ENCODE measurements at places on chromosomes 7 and 10. TPM values are rescaled to one million over a fixed set of nuclear protein-coding genes. Genes with fewer than 3 reads are reported as not detected.
A peak's percentile ranks its signal among the peaks of the same experiment; 100 is the strongest.

The GTF2IRD1 gene
- 23.7 TPM for total RNA-seq

The PIK3CG gene
- total RNA-seq, result not detected

The ECHDC3 gene
- total RNA-seq, result 10.0 TPM

The TMEM139 gene
- 3.7 TPM for total RNA-seq

The SORBS1 gene
- 0.13 TPM for total RNA-seq

The OGA gene
- 96.4 TPM for total RNA-seq

The CFTR gene
- under 0.01 TPM for total RNA-seq

The OR2A42 gene
- total RNA-seq, result not detected

The HOXA9 gene
- total RNA-seq, result not detected

DNA sequence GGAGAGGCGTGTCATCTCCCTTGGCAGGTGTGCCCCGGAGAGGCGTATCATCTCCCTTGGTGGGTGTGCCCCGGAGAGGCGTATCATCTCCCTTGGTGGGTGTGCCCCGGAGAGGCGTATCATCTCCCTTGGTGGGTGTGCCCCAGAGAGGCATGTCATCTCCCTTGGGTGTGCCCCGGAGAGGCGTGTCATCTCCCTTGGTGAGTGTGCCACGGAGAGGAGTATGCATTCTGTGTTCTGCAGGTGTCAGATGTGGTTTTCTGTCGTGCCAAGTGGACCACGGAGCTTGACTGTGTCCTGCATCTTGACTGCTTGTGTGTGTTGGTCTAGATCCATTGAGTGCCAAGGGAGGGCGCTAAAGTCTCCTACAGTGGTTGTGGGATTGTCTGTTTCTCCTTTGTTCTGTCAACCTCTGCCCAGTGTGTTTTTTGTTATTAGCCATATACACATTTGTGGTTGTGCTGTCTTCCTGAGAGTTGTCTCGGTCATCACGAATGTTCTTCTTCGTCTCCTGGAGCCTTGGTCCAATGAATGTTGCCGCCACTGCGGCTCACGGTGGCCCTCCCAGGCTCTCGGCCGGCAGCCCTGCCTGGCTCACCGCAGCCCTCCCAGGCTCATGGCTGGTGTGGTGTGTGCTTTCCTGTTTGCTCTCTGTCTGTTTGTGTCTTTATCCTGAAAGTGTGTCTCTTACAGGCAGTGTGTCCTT lies 96.8 kb downstream of the INPP5A start:
- DNase-seq, result no peak

- DNase-seq, result no peak
Observed at GRCh38 chr10:22346096-22346661, 883 bp downstream of the SPAG6 start.

DNA sequence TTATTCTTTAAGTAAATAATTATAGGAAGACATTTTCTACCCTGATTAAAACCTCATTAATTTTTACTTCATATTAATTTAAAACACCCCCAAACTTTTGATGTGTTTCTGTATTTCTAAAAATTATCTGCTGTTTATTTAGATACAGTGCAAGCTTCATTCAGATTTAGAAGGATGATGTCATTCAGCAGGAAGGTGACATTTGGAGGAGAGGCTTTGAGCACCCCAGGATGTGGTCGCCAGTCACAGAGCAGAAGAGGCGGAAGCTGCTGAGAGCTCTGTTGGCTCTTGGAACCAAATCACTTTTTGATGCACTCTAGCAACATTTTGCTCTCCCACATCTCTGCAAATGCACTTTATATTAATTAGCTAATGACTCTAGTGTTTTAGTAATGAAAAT lies 233.9 kb upstream of the CACNA2D1 start:
- peak; percentile 4 for DNase-seq

- DNase-seq, result no peak
Observed at GRCh38 chr10:129056734-129057689, 410.0 kb upstream of the MGMT start.

DNA sequence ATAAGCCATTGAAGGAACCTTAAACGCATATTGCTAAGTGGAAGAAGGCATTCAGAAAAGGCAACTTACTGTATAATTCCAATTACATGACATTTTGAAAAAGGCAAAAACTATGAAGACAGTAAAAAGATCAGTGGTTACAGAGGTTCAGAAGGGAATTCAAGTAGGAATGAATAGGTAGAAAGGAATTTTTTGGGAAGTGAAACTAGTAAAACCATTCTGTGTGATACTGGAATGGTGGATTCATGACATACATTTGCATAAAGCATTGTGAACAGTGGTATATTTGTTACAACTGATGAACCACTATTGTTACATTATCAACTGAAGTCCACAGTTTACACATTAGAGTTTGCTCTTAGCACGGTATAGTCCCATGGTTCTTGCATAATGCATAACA lies 114.2 kb upstream of the GPR22 start:
- no peak for DNase-seq

GRCh38 chr7:92266415-92267241 lies 20.9 kb downstream of the ANKIB1 start:
- DNase-seq, result peak; percentile 77

DNA sequence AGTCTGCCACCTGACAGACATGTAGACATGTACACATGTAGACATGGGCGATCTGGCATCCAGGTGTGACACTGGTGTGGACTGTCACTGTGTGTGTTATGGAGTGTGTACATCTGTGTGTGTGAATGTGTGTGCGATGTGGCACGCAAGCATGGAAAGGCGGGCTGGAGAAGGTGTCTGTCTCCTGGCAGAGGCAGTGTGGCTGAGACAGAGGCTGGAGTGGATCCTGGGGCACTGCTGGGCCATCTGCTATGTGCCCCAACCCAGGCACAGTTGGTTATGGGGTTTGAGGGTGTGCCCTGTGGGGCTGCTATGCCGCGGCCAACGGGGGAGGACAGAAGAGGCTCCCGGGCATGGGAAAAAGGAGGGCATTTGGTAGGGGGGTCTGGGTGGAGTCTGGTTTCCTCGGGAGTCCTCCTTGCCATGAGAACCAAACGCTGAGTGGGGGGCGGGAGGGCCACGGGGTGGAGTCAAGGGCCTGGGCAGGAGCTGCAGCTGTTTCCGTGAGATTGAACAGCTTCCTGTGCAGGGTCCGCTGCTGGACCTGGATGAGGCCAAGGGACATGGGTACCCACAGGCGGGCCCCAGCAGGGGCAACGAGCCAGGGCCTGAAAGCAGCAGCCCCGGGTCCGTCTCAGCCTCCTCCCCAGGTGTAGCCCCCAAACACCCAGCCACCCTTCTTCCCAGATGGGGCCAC lies 1.3 kb downstream of the ELN start:
- DNase-seq, result no peak

DNA sequence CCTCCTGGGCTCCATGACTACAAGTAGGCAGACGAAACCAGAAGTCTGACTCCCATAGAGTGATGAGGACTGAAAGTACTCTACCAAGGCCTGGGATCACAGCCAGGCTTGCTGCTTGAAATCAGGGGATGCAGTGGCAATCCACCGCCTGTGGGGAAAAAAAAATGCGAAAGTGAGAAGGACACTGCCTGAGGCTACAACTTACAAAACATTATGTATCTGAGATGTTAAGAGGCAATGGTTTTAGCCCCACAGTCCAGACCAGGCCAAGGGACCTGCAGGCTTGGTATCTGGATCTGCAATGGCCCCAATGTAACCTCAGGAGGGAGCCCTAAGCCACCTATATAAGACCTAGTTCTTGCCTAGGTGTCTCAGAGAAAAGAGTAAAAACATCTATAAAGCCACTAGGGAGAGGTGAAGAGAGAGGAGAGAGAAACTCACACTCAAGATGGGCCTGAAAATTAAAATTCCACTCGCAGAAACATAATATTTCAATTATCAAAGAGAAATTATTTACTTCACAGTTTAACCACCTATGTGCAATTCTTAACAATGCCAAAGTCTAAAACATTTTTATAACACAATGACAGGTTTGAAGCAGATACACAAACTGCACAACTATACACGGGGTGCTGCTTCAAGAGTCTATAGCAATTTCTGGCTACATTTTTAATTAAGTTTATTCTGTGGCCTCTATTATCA lies 13.9 kb downstream of the DNAJC1 start:
- peak; percentile 53 for DNase-seq

DNA sequence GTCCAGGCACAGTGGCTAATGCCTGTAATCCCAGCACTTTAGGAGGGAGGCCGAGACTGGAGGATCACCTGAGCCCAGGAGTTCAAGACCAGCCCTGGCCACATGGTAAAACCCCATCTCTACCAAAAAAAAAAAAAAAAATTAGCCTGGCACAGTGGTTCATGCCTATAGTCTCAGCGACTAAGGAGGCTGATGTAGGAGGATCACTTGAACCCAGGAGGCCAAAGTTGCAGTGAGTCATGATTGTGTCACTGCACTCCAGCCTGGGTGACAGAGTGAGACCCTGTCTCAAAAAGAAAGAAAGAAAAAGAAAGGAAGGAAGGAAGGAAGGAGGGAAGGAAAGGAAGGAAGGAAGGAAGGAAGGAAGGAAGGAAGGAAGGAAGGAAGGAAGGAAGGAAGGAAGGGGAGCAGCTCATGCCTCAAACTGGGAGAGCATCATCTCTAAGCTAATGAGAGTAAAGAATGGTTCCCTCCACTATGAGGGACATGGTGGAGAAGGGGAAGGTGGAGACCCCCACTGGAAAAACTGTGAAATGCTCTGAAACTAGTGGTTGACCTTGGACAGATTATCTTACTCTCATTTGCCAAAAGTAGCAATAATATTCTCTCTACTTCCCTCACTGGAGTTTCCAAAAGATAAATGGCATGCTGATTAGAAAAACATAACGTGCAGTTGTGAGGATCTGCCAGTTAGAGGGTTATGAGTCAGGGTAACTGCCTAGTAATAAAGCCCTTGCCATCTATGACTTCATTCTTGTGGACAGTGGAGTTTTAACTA lies 16.8 kb downstream of the GIMAP5 start:
- no peak for DNase-seq

GRCh38 chr7:141012044-141012685 lies 2.6 kb downstream of the MRPS33 start:
- peak; percentile 57 for DNase-seq

DNA sequence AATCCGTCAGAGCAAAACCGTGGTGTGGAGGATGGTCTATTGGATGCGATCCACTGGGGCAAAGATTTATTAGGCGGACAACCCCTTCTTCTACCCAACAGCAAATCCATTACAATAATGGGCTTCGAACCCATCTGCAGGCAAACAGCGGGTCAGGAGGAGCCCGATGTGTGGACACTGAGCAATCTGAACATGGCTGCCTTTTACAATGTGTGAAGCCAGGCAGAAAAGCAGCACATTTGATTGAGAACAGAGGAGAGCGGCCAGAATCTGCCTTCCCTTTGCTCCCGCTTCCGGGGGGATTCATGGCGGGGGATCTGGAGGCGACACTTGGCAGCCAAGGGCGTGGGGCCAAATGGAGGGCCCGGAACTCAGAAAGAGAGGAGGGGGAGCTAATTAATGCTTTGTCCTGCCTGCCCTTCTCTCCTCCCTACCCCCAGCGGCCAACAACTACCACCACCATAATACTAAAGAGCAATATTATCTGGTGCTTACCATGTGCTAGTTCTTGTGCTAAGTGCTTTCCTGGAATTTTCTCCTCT lies 133.0 kb downstream of the EMX2 start:
- DNase-seq, result no peak

DNA sequence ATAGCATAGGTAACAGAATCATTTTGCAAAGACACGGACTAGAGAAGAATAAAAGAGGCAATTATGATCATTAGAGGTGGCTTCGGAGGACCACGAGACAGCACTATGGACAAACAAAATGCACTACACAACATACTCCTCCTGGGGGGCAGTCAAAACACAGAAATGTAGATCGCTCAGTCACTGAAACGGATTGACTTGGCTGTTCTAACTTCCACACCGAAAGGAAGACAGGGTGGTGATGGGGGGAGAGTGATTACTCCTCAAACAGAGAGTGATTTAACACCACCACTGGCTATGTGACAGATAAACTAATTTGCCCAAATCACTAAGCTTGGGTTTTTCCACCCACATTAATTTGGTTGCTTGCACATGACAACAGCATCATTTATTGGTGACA lies 14.1 kb upstream of the PPA1 start:
- DNase-seq, result no peak

DNA sequence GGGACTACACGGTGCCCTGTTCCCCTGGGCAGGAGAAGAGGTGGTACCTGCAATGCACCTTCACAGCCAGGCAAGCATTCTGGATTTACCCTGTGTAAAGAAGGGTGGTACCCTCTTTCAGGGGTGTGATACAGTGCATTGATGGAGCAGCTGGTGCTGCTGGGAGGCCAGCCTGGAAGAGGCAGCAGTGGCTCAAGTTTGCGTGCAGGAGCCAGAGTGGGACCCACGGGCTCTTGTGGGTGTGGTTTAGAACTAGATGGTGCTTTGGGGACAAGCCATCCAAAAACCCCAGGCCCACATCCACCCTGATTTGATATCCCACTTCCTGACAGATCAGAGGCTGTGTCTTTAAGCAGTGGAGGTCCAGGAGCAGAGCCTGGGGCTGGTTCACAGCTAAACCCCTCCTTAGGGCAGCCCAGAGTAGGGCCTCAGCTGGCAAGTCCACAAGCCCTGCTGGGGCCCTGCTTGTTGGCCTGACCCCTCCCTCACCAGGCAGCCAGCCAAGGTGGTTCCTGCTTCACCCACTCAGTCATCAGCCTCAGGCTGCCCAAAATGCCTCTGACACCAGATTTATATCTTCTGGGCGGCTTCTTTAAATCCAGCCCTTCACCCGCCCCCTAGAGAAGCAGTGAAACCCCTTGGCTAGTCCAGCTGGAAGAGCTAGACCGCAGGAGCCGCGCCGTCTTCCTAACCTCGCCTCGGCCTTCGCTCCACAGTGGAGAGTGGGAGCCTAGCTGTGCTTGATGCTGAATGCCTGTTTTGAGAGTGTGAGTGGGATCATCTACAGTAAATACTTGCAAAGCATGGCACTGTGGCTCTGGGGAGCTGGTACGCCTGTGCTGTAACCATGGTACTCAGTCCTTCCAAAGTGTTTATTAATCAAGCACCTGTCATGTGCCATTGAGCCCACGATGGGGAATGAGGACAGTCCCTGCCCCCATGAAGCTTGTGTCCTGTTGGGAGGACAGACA lies 1.4 kb upstream of the ASIC3 start:
- DNase-seq, result no peak

DNA sequence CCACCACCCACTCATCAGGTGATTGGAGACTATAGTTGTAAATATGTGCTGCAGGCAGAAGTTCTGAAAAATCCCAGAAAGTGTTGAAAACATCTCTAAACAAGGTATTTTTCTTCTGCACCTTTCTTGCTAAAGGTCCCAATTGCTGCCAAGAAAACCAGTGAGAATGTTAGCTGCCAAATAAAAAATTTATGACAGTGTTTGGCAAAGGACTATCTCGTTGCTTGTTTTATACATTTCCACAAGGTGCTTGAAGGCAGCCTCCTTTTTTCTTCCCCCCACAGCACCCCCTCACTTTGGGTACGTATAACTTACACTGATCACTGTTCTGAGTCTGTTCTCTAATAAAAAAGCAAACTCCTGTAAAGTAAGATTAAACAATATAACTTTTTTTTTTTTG lies 158.6 kb upstream of the TCF7L2 start:
- no peak for DNase-seq

- no peak for DNase-seq
Observed at GRCh38 chr10:124180044-124180745, 86.8 kb upstream of the CHST15 start.

- DNase-seq, result no peak
Observed at GRCh38 chr7:154676422-154677073, 326.4 kb downstream of the PAXIP1 start.

- no peak for DNase-seq
Observed at GRCh38 chr7:28546067-28546466, 133.7 kb downstream of the CREB5 start.

- no peak for DNase-seq
Observed at GRCh38 chr10:112442063-112442462, 4.7 kb downstream of the ZDHHC6 start.
